ENCODE measurements at places on chromosomes 11 and 22.
A peak's percentile ranks its signal among the peaks of the same experiment; 100 is the strongest.

- peak; percentile 73 for DNase-seq
Measured at GRCh38 chr11:44936525-44936924, 14.2 kb downstream of the TP53I11 start.

- no peak for DNase-seq
Measured at GRCh38 chr11:118230088-118230487, 5.3 kb upstream of the JAML start.

DNA sequence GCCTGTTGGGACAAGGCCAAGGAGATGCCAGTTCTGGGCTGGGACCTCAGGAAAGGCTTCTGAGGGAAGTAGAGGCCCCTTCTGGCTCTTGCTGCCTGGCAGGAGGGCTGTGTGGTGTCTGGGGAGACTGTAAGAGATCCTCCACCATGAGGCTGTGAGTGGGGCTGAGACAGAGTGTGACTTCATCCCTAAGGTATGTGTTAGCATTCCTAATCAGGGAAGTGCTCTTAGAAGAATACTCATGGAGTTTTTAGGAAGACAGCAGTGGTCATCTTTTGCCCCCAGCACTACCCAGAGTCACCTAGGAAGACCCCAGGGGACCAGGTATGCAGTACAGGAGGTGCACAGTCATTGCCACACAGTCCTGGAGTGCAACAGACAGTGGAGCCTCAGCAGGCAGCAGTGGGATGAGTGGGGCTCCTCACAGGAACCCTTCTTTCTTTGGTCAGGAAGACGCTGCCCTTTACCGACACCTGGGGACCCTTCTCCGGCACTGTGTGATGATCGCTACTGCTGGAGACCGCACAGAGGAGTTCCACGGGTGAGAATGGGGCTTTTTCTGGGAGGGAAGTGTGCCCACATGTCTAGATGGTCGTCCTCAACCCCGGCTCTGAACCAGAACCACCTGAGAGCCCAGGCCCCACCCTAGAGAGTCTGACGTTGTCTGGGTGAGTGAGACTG lies 2.8 kb downstream of the RIC8A start:
- DNase-seq = no peak

DNA sequence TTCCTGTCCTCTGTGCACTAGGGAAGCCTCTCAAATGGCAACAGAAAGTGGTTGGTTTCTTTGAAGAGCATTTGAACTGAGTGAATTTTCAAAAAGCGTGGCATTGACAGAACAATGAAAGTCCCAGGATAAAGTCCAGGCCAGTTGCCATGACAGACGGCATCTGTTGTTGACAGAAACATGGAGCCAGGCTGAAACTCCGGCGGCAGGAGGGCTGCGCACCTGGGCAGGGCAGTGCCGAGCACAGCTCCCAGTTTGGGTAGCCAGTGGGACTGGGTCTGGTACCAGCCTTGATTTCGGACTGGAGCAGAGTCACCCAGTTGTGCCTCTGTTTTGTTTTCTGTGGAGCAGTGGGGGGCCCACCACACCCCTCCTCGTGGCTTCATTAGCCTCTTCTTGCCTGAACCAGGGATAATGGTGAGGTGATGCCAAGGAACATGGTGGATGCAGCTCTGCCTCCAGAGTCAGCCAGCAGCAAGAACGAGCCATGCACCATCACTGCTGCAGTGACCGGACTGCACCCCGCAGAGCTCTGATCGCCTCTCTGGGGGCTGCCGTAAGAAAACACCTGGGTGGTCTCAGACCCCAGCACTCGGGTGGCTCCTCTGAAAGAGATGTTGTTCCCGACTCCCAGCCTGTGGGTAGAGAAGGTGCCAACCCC lies 9.8 kb upstream of the SEPTIN5 start:
- DNase-seq = no peak

DNA sequence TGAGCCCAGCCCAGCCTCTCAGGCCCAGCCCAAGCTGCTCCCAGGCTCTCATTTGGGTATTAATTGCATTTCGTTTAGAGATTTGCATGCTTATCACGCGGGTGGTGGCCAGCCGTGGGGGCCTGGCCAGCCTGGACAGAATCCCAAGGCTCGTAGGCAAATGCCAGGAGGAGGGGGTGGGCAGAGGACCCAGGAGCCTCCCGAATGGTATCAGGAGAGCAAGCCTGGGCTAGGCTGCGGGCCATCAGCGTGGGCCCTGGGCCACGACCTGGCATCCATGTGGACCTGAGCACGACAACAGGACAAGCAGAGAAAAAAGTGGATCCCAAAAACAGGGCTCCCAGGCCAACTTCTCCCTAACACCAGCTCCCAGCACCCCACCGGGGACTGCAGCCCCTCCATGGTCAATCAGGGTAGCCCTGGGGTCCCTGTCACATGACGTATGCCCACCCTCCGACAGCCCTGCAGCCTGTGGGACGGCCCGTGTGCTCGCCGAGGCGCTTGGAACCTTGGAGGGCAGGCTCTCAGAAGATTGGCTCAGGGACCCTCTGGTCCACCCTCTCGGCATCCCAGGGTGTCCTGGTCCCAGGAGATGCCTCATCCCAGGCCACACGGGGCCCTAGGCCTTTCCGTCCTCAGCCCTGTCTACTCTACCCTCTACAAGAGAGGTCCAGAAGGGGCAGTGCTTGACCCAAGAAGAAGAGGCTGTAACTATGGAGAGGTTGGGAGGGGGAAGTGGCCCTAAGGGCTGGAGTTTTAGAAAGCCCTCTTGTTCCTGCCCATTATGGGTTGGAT lies 8.8 kb downstream of the ASCL2 start:
- no peak for DNase-seq

- DNase-seq = no peak
Measured at GRCh38 chr11:27934830-27935145, 173.2 kb downstream of the KIF18A start.

DNA sequence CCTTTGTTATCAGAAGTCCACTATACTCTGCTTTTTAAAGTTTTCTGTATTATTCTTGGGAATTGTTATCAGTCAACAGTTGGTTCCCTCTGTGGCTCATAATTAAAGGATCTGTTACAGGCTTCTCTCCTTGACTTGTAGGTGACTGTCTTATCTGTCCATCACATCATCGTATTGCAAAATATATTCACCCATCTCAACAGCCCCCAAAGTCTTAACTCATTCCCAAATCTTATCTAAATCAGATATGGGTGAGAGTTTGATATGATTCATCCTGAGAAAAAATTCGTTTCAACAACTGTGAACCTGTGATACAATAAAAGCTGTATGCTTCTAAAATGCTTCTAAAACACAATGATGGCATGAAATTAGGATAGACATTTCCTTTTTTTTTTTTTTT lies 1245.6 kb upstream of the RAG2 start:
- DNase-seq = no peak

- no peak for DNase-seq
Measured at GRCh38 chr11:64094463-64095260, 58.9 kb downstream of the FLRT1 start.

- no peak for DNase-seq
Measured at GRCh38 chr22:19120829-19121630, 1.2 kb downstream of the DGCR2 start.

DNA sequence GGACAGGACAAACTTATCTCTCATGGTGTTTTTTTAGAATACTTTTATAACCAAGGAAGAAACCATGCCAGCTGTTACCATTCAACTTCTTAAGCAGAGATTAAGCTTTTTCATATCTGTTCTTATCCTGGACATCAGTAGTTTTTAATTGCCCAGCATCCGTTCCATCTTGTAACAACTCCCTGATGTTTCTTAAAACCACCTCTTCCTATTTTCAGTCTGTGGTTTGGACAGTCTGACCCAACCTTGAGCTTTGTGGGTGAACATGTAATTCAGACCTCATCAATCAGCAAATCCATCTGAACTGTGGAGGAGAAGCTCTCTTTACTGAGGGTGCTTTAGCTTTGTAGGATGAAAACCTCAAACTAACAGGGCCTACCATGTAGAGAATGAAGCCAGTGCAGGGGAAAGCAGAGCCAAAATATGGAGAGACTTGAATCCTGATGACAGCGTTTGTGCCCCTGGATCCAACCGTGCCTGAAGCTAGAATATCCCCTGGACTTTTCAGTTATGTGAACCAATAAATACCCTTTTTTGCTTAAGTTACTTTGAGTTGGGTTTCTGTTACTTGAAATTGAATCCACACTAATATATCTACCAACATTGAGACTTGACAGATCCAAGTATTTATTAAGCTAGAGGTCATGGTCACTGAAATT lies 9.4 kb downstream of the TUG1 start:
- no peak for DNase-seq

GRCh38 chr22:25404928-25405816 lies 159.3 kb upstream of the GRK3 start:
- DNase-seq = peak; percentile 48

All from activated CD8-positive, alpha-beta memory T cell treated with anti-CD3 and anti-CD28 coated beads for 4 hours (primary cell).